Activated T-cell treated with anti-CD3 and anti-CD28 coated beads, Interleukin-2, amount 50 U/mL, for 72 hours (primary cell): ENCODE measurements at places on chromosomes 4 and X. TPM values are rescaled to one million over a fixed set of nuclear protein-coding genes. Genes with fewer than 3 reads are reported as not detected.

DNA sequence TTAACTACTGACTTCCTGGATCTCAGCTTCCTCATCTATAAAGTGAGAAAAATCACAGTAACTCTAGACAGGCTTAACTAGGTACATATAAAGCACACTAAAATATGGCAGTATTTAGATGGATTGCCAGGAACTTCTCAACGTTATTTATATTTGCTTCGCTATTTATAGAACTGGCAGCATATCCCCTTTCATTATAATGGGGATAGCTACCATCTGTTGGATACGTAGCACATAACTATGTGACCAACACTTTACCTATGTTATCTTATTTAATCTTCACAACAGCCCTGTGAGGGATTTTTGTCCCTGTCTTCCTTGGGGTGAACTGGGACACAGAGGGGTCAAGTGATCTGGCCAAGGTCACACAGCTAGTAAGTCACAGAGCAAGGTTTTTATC, 64.6 kb downstream of the ENPEP start:
- peaks cover 1% of the 10 kb centered on the region for H3K36me3 ChIP-seq
- no peak overlapping the region for H3K4me3 ChIP-seq
- DNase-seq: no peak
- no peaks in the 10 kb centered on the region for H3K4me1 ChIP-seq
- H3K27ac ChIP-seq: no peak overlapping the region

GRCh38 chr4:164866817-164867490, 10.0 kb upstream of the APELA start:
- H3K4me1 ChIP-seq: no peaks in the 10 kb centered on the region
- no peak overlapping the region for H3K4me3 ChIP-seq
- H3K36me3 ChIP-seq: no peaks in the 10 kb centered on the region
- no peaks in the 10 kb centered on the region for H3K27me3 ChIP-seq

GRCh38 chrX:70354716-70355115, 64.8 kb downstream of the KIF4A start:
- no peaks in the 10 kb centered on the region for H3K27me3 ChIP-seq
- H3K27ac ChIP-seq: no peak overlapping the region
- H3K36me3 ChIP-seq: peaks cover 18% of the 10 kb centered on the region
- no peak for DNase-seq
- no peaks in the 10 kb centered on the region for H3K4me1 ChIP-seq

- H3K4me1 ChIP-seq: peaks cover 55% of the 10 kb centered on the region
- peak; percentile 75 for DNase-seq
- peak overlapping the region; percentile 60 for H3K4me3 ChIP-seq
- no peaks in the 10 kb centered on the region for H3K27me3 ChIP-seq
- no peaks in the 10 kb centered on the region for H3K36me3 ChIP-seq
Observed at GRCh38 chrX:46325312-46325877, 219.8 kb downstream of the ZNF674 start.

- peaks cover 57% of the 10 kb centered on the region for H3K36me3 ChIP-seq
- no peaks in the 10 kb centered on the region for H3K27me3 ChIP-seq
- no peak for DNase-seq
- H3K4me3 ChIP-seq: no peak overlapping the region
- H3K27ac ChIP-seq: peak overlapping the region; percentile 6
- H3K4me1 ChIP-seq: peaks cover 45% of the 10 kb centered on the region
Observed at GRCh38 chr4:153560908-153561307, 94.7 kb downstream of the TMEM131L start.

PAGE4 gene
- total RNA-seq: not detected

- no peak overlapping the region for H3K27ac ChIP-seq
- no peak for DNase-seq
- no peak overlapping the region for H3K4me3 ChIP-seq
Observed at GRCh38 chr4:38149997-38150671, 189.9 kb downstream of the PTTG2 start.

TMEM35A gene
- total RNA-seq: 0.26 TPM

DNA sequence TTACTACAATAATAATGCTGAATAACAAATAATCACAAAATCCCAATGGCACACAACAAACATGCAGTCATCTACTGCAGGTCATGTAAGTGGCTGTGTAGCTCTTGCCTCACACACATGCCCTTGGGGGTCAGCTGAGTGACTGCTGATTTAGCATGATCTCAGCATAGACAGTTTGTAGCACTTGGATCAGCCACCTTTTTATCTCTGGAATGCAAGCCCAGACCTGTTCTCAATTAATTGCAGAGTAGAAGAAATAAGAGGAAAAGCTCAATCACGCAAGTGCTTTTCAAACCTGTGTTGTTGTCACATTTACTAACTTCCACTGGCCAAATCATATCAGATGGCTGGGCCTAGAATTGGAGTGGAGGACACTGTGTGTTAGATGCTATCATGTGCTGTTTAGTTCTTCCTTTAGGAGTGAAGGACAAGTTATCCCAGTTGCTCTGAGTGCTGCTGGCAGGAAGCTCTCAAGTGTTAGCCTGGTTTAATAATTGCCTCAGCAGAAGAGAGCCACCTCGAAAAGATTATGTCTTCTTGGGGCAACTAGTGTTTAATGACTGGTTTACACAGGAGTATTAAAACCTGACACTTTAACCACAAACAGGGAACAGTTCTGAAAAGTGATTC, 128.3 kb upstream of the EPHA5 start:
- no peaks in the 10 kb centered on the region for H3K36me3 ChIP-seq
- no peak overlapping the region for H3K4me3 ChIP-seq
- H3K4me1 ChIP-seq: no peaks in the 10 kb centered on the region
- DNase-seq: no peak
- H3K27ac ChIP-seq: no peak overlapping the region

DNA sequence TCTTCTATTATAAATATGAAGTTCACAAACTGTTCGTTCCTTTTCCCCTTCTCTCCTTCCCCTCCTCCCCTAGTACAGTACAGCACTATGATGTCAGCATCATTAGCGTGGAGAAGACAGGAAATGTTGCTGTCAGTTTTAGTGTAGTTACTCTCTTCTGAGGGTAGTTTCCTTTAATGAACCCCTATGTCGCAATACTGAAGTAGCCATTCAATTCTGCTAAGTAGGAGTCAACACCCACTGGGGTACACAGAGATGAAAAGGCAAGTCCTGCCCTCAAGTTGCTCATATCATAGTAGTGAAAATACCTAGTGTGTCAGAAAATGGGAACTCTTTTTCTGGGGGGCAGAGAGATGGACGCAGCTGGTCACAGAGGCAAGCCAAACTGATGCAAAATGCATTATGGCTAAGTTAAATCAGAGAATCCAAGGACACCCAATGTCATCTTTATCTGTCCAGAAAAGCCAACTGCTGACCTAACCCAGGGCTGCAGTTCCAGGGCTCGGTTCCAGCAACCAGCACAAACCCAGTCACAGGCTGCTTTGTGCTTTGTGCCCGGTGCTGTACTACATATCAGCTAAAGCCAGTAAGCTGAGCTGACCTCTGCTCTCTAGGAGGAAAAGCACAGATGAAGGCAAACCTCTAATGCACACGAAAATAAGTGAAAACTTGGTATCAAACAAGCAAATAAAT, 31.5 kb downstream of the GRIA3 start:
- no peak overlapping the region for H3K27ac ChIP-seq
- DNase-seq: no peak
- H3K36me3 ChIP-seq: no peaks in the 10 kb centered on the region
- peaks cover 24% of the 10 kb centered on the region for H3K27me3 ChIP-seq
- H3K4me1 ChIP-seq: no peaks in the 10 kb centered on the region

DNA sequence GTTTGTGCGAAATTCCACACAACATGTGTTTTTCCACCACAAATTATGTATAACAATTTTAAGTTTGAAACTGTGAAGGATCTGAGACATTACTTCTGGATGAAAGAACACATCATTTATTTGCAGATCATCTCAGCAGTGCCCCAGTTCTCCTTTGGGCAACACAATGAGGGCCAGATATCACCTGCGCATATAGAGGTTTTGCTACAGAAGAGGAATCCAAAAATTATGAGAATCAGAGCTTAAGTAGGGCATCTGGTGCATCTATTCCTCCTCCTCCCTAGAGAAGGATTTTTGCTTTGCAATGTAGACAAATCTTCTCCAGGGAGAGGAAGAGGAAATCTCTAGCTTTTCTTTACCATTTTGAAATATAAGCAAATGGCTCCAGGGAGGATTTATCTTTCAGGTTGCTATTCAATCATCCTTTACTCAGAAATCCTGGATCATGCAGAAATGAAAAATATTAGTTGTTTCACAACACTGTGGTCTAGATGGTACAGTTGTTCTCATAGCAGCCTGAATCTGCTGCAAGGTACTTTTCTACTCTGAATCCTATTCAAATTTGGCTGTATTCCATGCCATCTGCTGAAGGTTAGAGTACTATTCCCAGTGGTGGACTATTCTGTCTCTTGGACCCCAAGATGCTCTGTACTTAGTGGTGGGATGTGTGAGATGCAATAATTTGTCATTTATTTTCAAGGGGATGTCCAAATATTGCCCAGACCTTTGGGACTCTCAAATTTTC, 132.1 kb downstream of the SNCA start:
- no peak overlapping the region for H3K4me3 ChIP-seq
- no peak for DNase-seq
- no peak overlapping the region for H3K27ac ChIP-seq
- no peaks in the 10 kb centered on the region for H3K36me3 ChIP-seq
- H3K27me3 ChIP-seq: no peaks in the 10 kb centered on the region
